ENCODE measurements at places on chromosomes 6 and 20.

- no peak for DNase-seq
Observed at GRCh38 chr20:49699200-49699992, 14.3 kb downstream of the B4GALT5 start.

DNA sequence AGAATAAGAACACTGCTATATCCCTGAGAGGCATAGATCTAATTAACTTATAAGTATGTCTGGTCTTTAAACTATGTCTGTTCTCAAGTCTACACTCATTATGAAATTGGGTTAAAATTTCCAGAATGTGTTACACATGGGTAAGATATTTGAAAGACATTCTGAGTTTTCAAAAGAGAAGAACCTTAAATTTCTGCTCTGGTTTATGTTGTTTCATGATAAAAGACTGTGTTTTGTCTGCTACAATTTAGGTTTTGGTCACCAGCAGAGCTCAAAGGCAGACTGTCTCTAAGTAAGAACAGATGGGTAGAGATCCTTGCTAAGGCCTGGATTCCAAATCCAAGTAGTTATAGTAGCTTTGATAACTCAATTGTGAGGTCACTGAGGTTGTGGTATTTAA lies 6.0 kb downstream of the STMND1 start:
- DNase-seq, result no peak

DNA sequence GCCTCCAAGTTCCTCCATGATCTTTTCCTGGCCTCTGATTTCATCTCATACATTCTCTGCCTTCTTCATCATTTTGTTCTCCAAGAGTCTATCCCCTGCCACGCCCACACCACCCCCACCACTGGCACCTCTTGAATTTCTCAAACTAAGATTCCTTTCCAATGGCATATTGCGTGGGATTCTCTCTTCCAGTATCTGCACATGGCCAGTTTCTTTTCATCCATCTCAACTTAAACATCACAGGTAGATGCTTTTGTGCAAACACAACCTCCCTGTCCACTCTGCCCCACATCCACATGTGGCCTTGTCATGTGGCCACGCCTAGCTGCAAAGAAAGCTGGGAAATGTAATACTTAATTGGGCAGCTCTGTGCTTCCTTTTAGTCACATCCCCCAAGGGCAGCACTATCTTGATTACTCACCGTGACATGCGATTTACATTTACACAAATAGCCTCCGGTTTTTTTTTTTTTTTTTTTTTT lies 33.4 kb upstream of the ZMYND8 start:
- DNase-seq, result no peak

DNA sequence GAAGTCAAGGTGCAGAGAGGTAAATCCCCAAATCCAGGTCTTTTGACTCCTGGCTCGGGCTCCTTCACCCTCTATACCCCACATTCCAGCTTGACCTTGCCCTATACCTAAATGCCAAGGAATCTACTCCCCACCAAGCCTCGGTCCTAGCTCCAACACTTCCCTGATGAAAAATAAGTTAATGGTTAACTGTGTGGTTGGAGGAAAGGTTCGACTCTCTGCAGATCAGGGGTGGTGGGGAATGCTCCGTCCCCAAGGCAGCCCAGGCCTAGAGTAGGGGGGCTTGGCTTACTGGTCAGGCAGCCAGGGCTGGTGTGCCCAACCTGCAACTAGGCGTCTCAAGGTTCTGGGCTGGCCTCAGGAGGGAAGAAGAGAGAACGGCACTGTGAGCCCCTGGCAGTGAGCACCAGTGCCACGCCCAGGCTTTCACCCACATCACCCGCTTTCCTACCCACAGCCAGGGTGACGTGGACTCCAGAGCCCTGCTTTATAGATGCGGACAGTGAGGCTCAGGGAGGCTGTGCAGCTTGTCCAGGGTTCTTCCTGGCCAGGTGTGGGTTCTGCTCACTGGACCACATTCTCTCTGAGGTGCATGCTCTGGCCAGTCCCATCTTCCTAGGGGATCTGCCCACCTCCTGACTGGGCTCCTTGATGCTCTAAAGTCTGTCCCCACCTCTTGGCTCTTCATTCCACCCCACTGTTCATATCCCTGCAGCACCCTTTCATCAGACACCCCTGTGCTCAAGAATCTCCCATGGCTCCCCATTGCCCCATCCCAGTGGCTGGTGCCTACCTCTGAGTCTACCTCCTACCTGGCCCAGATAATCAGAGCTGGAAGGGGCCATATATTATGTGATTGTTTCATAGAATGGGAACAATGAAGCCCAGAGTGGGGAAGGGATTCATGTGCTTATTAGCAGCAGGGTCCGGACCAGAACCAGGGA lies 8.2 kb downstream of the SPDEF start:
- no peak for DNase-seq

GRCh38 chr6:85068221-85068620 lies 303.8 kb upstream of the TBX18 start:
- no peak for DNase-seq

DNA sequence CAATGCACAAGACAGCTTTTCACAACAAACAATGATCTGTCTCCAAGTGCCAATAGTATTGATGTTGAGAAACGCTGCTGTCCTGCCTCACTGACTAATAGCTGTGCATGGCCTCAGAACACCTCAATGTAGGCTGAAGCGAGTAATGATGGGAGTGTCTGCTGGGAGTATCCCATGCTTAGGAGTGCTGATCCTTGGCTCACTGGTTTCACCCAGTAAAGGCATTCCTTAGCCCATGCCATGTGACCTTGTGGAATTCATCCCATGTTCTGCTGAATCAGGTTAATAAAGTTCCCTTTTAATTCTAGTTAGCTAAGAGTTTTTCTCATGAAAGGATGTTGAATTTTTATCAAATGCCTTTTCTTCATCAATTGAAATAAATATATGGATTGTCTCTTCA lies 3.8 kb upstream of the WFDC12 start:
- DNase-seq, result no peak

DNA sequence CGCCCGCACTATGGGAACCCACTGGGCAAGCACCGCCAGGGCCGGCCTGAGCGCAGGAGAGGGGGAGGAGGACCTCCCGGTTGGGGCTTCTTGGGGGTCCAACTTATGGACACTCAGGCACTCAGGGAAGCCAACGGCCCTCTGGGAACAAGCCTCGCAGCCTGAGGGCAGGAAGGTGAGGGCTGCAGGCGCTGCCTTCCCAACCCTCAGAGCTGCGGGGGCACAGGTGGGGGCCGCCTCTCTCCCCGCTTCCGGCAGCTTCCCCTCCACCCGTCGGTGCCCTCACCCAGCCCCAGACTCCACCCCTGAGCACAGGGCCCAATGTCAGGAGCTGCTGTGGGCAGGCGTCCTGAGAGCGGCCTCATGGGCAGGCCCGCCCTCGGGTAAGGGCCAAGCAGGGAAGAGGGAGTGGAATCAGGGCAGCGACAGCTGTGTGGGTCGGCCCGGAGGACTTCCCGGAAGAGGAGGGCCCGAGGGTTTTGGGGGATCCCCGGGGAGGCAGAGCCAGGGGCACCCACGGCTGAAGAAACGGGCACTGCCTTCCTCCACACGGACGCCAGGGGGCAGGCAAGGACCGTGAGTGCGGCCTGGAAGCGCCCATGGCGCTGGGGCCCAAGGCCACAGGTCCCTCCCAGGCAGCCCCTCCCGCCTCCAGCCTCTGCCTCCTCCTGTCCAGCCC lies 488 bp upstream of the PTK6 start:
- peak; percentile 85 for DNase-seq

DNA sequence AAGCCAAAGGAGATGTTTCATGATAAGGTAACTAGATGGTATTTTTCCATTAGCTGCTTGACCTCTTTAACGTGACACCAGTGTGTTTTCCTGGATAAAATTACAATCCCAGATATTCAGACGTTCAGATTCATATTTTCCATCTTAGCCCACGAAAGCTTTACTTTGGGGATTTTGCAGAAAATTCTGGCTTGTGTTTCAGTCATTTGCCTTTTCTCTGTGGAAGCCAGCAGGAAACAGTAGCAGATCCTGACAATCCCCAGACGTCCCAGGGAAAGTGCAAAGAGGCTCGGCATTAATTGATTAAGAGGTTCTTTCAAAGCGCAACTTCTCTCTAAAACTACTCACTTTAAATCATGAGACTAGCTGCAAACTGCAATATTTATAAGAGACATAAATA lies 243.6 kb downstream of the UST start:
- no peak for DNase-seq

GRCh38 chr20:52783769-52784168 lies 188.4 kb upstream of the TSHZ2 start:
- DNase-seq, result peak; percentile 20
